ENCODE measurements at places on chromosomes 3 and 15.

DNA sequence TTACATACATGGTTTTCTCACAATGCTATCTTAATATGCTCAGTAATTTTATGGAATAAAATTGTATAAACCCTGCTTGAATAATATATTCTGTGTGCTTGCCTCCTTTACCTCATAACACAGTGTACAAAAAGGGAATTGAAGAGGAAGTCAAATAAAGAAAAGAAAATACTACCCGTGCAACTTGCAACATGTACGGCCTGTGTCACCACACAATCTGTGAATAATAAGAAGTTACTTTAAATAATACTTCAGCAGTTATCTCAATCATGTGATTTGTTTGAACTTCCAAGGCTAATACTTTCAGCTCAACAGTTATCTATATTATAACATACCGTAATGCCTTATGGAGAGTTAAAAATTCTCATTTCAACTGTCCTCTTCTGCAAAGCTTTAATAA lies 58.1 kb upstream of the SATB1 start:
- DNase-seq: no peak

DNA sequence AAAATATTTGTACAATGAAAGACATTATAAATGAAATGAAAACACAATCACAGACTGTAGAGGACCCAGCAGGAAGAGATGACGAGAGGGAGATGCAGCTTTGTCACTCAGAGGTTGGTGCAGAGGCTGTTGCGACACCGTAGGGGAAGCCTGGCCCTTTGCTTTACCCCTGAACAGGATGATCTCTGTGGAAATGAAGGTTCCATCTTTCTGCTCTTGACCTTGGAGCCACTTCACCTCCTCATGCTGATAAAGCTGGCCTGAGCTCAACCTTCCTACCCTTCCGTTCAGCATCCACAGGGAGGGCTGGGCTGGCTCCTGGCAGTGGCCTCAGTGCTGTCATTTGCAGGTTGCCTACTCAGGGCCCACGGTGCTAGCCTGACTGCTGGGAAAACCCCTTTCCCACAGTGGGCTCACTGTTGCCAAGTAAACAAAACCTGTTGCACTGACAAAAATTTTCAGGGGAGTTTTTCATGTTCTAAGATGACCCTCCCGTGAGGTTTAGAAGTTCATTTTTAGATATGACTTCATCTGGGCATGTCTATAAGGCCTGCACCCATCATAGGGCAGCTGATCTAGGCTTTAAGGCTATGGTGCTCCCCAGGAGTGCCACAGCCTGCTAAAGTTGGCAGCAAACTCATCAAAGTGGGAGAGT lies 3.0 kb upstream of the CD80 start:
- DNase-seq: no peak

- no peak for DNase-seq
Measured at GRCh38 chr15:81394603-81395002, 20.6 kb upstream of the TMC3 start.

DNA sequence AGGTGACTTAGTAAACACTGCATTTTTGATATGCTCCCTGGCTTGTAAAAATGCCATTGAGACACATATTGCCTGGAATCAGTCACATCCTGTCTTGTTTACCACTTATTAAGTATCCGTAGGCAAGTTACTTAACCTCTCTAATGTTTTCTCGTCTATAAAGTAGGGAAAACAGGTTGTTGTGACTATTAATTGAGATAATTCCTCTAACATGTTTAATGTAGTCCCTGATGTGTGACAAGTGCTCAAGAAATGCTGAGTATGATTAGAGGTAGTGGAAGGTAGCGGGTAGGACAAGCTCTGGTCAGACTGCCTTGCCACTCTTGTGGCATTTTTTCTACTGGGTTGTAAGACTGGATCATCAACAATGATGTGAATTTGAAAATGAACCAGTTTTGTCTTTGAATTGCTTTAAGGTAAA lies 54.1 kb downstream of the NFKBIZ start:
- DNase-seq: no peak
